Right cardiac atrium (tissue), 5 donors: ENCODE measurements at places on chromosomes 7 and 10.

GRCh38 chr7:940599-941408 lies 13.7 kb downstream of the ADAP1 start:
- no peak for DNase-seq

DNA sequence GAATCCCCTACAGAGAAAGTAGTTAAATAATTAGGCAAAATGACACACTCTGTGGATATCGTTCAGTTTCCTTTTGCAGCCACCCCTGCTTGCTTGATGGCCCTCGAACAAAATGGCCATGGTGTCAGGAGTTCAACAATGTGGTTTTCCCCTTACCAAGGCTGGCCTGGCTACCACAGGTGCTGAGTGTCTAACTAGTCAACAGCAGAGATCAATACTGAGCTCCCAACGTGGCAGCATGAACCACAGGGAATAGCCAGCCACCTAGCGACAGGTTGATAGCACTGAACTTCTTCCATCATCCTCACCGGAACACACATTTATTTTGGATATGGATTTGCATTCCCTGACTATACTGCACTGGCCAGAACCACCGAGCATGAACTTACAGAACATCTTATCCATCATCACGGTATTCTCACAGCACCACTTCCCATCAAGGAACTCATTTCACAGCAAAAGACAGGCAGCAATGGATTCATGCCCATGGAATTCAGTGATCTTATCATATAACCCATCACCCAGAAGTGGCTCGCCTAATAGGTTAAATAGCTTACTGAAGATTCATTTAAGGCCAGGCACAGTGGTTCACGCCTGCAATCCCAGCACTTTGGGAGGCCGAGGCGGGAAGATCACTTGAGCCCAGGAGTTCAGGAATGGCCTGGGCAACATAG lies 6.3 kb downstream of the C10orf67 start:
- no peak for DNase-seq

DNA sequence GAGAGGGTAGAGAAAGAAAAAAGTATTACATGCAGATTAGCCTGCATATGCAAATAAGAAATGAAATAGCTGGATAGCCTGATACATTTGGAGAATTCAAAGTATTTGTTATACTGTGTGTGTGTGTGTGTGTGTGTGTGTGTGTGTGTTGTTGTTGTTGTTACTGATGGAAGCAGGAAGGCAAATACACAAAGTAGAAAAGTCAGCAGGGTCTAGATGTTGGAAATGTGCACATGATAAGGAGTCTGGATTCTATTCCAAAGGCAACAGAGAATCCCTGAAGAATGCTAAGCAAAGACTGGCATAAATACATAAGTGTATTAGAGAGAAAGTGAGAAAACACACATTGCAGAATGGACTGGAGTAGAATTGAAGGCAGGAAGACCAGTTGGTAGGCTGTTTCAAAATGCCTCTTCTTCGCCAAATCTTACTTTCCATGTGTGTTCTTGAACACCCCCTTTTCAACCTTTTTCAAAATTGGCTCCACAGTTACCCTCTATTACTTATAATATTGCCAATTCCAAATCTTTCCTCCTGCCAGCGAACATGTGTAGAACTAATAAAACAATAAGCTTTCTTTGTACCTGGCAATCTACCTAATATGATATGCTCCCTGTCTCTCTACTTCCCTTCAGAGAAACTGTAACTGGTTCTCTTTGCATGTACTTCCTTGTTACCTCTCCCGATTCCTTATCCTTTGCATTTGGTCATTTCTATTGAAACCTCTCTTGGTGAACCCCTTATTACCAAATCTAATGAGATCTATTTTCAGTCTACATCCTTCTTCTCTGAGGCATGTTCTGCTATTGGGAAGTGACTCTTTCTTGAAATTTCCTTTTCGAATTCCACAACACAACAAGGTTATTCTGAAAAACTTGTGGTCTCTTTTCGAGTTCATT lies 6.2 kb downstream of the CPED1 start:
- DNase-seq: no peak

DNA sequence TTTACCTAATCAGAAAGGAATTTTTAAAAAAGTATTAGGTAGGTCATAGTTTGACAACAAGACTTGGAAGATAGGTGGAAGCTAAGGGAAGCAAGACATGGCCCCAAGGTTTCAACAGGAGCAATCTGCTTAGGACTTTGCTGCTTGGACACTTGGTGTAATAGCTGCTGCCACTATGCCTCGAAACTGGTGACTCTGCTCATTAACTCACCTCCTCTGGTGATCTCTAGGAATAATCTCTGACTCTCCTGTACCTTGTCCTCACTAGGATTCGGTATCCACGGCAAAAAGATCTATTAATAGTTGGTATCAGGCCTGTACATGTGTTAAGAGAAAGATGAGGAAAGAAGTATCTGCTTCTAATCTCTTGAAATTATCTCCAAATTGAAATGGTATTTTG lies 53.1 kb downstream of the PTEN start:
- DNase-seq: no peak

- no peak for DNase-seq
Observed at GRCh38 chr10:120480065-120480600, 23.1 kb downstream of the PLPP4 start.

DNA sequence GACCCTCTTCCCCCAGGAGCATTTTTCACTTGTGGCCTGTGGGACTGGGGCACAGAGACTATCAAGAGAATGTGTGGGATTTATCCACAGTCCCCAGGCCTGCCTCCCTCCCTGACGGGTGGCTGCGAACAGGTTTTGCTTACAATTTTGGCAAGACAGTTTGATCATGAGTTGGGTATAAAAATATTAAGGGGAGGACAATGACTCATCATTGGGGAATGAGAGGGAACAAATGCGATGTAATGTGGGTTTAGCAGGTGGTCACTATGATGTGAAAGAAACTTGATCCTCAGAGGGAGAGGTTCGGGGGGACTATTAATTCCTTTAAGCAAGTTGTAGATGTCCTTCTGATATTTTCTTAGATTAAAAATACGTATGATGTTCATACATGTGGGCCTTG lies 52.2 kb downstream of the EMX2 start:
- no peak for DNase-seq

- DNase-seq: no peak
Observed at GRCh38 chr10:20971901-20972300, 74.8 kb upstream of the NEBL start.
